ENCODE measurements at places on chromosomes 4 and X.
A peak's percentile ranks its signal among the peaks of the same experiment; 100 is the strongest.

DNA sequence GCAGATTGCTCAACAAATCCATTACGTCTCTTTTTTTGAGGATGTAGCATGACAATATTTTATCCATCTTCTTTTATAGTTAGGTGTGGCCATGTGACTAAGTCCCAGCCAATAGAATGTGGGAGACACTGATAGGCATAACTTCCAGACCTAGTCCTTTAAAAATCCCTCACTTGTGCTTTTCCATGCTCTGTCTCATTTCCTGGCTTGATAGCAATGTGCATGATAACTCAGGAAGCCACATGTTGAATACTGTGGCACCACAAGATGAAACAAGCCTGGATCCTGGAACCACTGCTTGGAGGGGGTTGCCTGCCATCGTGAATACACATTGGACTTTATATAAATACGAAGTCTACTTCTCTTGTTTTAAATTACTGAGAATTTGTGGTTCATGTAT, 184.0 kb upstream of the NEIL3 start:
- DNase-seq = no peak

DNA sequence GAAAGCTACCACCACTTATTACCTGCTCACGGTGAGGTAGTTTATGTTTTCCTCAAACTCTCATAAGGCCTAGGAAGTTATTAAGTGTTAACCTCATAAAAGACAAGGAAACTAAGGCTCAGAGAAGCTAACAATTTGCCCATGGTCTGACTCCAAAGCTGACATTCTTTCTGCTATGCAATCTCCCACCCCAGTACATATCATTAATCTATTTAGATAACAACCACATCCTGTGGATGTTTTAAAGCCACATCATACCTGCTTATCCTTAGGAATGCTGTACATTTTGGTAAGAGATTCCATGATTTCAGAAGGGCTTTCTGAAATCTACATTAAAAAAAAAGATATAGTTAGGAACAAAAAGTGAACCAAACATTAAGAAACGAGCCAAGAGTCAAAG, 55.4 kb downstream of the HUWE1 start:
- peak; percentile 4 for DNase-seq

GRCh38 chr4:165787516-165788274, 85.3 kb upstream of the TLL1 start:
- DNase-seq = no peak

DNA sequence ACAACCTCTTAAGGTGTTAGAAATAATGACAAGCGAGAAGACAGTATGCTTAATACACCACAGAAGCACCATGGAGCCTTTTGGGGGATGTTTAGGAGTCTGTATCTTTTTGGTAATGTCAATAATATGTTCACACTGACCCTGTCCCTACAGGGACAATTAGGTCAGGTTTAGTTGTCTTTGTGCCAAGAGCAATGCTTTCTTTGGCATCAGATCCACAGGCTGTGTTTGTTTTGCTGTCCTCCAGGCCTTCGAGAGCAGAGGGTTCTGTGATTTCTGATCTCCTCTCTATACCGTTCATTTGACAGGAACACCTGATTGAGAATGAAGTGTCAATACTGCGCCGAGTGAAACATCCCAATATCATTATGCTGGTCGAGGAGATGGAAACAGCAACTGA, 153.8 kb downstream of the DCLK2 start:
- no peak for DNase-seq

GRCh38 chr4:25930731-25931354, 16.8 kb downstream of the SMIM20 start:
- no peak for DNase-seq

- DNase-seq = peak; percentile 72
Observed at GRCh38 chr4:25069014-25069413, 38.3 kb upstream of the LGI2 start.

DNA sequence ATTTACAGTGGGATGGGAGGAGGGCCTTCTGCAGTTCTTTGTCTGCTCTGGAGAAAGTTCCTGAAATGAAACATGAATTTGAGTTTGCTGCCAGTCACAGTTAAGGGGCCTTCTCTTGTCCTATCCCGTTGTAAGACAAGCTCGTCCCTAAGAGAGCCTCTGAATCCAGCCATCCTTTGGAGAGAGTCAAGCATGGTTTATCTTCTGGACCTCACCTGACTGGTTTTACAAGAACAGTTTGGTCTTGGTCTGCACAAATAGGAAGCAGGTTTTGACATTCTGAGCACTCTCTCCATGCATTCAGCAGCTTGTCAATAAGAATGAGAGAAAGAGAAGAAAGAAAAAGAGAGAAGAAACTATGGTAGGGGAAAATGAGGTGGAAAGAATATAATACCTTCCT, 20.4 kb upstream of the TENM3 start:
- DNase-seq = no peak

DNA sequence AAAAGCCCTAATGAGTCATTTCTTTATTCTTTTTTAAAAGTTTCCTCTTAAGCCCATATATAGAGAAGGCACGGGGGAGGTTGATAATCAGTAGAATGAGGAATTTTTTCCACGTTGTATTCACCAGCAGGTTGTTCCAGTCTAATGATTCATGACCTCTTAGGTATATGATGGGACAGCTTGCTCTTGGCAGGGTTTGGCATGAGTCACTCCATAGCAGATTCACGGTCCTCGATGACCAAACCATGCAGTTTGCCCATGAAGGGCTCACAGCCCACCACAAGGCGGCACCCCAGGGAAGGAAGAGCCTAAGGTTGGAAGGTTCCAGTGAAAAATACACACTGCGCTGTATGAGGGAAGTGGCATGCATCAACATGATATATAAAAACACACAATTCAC, 623.8 kb upstream of the DIPK2B start:
- DNase-seq = peak; percentile 66

- no peak for DNase-seq
Observed at GRCh38 chr4:187501731-187502130, 493.8 kb upstream of the ZFP42 start.

DNA sequence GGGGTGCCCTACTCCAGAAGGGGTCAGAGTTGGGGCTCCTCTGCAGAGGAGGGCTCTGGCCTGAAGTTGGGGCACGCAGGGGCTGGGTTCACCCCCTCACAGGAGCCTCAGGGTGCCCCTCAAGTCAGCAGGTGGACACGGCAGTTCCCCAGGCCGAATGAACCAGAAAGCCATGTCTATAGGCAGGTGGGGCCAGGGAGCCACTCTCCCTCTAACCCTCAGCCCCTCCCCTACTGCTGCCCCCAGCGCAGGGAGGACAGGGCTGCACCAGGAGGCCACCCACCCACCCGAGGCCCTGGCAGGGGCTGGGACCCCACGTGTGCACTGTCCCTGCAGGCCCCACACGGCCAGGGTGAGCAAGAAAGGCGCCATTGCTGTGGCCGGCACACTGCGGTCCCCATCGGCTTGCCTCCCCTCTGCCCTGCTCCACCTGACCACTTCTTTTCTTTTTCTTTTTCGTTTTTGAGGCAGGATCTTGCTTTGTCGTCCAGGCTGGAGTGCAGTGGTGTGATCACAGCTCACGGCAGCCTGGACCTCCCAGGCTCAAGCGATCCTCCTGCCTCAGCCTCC, 83.8 kb downstream of the FAM53A start:
- DNase-seq = no peak

DNA sequence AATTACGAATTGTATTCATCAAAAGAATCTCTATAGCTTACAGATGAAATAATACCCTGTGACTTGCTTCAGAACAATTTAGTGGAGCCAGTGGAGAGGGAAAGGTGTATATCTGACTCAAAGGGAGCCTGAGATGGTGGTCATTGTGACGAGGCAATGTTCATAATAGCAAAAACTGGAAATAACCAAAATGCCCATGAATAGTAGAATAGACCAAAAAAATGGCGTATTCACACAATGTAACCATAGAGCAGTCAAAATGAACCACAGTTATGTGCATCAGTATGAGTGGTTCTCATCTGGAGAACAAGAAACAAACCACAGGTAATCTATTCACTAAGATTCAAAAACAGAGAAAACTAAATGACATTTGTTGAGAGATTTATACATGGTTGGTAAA, 125.3 kb upstream of the CLNK start:
- DNase-seq = no peak

GRCh38 chr4:37439809-37440474, 195.4 kb downstream of the NWD2 start:
- DNase-seq = no peak

- no peak for DNase-seq
Observed at GRCh38 chrX:13119386-13119785, 75.0 kb upstream of the FAM9C start.

- DNase-seq = peak; percentile 6
Observed at GRCh38 chrX:154486052-154486395, 391 bp downstream of the UBL4A start.

DNA sequence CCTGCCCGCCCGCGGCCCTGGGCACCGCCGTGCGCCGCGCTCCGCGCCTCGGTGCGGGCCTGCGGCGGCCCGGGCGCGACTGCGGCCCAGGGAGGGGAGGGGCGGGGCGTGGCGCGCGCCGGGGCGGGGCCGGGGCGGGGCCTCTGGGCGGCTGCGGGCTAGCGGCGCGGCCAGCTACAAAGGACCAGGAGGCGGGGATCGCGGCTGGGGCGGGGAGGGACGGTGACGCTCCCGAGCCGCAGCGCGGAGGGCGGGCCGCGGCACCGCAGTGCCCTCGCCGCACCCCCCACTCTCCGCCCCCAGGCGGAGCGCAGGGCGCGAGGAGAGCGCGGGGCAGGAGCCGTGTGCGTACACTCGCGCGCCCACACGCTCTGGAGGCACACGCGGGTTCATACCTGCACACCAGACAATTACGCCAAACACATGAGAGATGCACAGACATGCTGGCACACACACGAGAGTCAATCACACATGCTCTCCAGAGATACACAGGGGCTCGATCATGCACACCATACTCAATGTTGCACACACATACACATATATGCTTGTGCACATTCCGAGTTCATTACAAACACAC, at the start of gene CRMP1:
Gene CRMP1, minus strand, starts transcription at position 83 of the 577 bp plus-strand sequence. CDS start 117 bp downstream, outside the sequence.
- peak; percentile 77 for DNase-seq

- no peak for DNase-seq
Observed at GRCh38 chrX:118558926-118559325, 63.3 kb downstream of the DOCK11 start.

DNA sequence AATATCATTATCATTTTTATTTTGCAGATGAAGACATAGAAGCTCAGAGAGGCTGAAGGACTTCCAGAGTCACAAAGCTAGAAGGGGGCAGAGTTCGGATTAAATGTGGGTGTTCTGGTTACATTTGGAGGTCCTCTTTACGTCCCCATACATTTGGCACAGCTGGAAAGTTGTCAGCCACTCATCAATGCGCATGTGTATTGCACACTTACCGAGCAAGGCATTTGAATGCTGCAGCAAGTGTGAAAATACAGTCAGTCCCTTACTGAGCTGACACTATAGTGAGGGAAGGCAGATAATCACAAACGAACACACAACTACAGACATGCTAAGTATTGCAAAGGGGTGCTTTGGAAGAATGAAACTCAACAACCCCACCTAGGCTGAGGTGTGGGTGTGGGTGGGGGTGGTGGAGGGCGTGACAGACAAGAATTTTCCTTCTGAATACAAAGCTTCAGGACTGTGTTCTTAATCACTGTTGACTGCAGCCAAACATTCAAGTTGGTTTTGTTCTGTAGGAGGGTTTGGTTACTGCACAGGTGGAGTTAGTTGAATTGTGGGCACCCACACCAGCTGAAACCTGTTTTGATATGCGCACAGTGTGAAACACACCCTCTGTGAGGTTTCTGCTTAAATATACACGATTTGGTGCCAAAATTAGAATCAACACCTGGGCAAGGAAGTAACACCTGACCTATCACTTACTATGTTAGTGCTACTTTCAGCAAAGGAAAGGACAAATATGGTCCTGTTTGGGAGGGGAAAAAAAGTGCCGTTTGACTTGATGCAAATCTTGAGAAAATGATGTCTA, 72.4 kb downstream of the COQ2 start:
- DNase-seq = peak; percentile 28

DNA sequence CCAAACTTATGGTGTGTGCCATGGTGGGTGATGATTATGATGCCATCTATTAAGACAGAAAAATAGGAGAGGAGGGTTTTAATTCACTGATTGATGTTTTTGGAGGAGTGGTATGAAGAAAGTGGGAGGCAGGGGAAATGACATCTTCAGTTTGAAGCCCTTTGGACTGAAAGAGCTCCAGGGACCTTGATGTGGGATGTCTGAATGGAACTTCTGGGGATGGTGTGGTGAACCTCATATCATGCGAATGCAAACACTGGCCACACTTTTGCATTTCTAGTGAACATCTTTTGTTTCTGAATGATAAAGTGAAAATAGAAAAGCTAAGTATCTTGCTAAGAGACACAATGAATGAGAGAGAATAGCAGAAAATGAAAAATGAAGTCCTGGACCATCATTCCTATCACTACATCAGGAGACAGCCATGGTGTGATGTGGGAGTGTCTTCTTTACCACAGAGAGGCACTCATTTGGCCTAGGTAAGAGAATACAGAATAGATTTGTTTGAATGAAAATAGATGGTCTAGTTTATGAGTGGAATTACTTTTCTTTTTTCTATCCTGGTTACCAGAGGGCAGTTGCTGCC, 123.5 kb downstream of the ZNF827 start:
- no peak for DNase-seq

DNA sequence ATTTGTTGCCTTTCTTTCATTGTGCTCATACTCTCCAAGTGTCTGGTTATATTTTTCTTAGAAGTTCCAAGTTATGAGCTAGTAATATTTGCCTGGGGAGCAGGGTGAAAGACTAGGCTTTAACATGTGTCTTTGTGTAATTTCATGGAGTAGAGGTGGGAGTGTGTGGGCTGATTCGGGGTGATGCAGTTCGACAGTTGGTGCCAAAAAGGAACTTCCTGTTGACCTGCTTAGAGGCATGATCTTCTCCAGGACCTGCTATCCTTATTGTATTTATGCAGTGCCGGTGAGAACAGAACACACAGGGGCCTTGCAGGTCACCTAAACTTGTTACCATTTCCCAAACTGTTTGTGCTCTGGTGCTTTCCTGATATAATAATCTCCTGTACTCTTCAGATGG, 21.2 kb downstream of the USP53 start:
- no peak for DNase-seq

DNA sequence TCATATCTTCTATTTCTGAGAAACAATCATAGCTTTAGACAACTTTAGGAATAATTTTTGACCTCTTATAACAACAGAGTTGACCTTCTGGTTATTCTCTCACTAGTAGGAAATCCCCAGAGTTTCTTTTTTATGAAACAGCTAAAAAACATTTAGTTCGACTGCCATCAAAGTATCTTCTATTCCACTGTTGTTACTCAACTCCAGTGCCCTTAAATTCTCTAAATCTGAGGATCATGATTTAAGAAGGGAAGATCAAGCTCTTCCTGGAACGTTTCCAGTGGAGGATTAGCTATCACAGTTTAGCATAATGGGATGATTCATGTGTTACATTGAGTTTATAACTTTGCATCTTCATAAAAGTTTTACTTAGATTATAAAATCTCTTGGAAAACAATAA, 134.9 kb upstream of the VEGFC start:
- DNase-seq = no peak

GRCh38 chrX:104567506-104567905, 1.5 kb downstream of the IL1RAPL2 start:
- DNase-seq = no peak

GRCh38 chr4:88846206-88846790, 148.7 kb upstream of the NAP1L5 start:
- DNase-seq = no peak
